T-helper 22 cell (primary cell): ENCODE measurements at places on chromosomes 7 and 10.

GRCh38 chr7:139720705-139721231 is 57.0 kb downstream of the HIPK2 start:
- no peak for DNase-seq

DNA sequence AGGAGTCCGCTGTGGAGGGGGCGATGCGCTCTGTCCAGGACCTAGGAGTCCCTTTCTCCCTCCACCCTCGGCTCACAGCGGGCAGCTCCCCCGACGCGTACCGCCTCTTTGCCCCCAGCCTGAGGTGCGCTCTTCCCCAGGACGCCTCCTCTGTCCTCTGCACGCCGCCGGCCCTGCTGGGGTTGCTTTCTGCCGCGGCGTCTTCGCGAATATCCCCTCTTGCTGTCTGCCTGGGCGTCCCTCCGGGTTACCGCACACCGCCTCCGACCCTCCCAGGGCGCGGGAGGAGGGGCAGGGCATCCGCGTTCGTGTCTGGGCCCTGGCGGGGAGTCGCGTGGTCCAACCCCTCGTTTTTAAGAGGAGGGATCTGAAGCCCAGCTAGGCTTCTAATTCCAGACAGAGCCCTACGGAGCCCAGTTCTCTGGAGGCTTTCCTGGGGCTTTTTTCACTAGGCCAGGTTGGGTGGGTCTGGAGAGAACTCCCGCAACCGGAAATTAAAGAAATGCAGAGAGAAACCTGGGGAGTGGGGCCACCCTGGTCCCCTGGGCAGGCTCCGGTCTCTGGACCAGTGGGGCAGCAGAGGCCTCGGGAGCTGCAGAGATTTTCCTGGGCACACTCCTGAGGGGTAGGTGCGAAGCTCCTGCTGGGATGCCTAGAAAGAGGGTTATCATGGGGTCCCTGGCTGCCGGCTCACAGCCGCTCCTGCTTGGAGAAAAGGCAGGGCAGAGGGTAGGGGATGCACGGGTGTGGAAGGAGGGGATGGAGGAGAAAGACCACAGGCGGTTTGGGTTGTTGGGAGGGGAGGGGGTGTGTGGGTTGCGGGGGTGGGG is 166.9 kb downstream of the UBE2H start:
- no peak for DNase-seq

DNA sequence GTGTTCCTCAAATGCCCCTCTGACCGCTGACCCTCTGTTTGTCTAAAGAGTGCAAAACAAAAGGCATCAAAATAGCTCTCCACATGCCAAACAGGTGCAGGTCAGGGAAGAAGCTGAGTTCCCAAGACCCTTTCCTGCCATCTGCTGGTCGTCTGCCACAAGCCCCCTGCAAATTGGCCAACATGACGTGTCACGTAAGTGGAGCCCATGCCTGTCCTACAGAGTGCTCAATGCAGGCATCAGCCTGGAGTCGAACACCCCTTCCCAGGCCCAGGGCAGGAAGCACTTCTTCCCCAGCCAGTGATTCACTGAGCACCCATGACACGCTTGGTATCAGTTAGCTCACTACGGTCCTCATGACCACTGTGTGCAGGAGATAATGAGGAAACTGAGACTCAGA is 14.1 kb downstream of the TMEM72 start:
- no peak for DNase-seq

- no peak for DNase-seq
Observed at GRCh38 chr7:32459788-32460187, 30.4 kb downstream of the LSM5 start.

- no peak for DNase-seq
Observed at GRCh38 chr7:44150466-44150832, 9.3 kb upstream of the MYL7 start.

- DNase-seq = no peak
Observed at GRCh38 chr7:105759670-105760550, 116.5 kb downstream of the ATXN7L1 start.

DNA sequence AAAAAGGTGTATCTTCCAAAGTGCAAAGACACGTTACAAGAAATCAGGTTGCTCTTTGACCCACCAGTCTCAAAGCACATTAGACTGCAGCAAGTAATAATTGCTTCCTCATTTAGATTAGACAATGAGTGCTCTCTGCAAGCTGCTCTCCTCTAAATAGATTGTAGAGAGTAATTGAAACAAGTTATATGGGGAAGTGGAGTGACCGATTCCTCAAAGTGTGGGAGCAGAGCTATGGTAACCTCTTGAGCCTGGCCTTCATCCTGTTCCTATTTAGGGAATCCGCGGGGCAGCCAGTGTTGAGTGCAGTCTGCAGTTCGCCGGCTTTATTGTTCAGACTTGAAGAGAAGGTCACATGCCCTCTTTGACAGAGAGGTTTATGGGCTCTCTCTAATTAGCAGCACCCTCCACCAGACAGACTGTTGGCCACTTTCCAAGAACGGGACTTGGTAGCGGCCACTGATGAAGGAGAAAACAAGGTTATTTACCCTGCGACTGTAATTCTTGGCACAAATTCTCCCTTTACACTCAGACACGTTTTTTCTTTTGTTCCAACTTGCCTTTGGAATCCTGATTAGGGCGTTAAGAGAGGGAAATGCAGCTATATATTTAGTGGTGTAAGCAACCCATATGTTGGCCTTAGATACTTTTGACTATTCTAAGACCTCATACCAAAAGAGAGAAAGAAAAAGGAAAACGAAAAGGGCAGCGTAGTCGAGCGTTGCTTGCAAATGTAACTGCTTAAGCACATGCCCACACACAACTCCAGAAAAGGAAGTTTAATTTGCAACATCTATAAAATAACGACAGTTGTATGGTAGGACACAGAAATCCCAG is 107.5 kb downstream of the REEP3 start:
- DNase-seq = no peak

DNA sequence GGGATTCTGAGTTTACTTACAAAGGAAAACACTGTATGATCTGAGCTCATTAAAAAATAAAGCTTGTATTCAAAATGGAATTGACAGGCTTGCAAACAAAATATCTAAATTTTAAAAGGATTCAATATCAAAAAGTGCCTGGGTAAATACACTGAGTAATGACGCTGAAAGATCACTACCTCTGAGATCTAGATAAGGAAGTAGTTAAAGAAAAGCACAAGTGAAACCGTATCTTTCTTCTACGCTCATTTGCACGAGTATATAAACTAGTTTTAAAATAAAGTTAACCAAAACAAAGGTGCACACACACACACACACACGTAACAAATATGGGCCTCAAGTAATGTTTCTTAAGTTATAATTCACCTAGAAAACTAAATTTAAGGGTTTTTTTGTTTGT is 93.4 kb downstream of the SNX13 start:
- no peak for DNase-seq

- no peak for DNase-seq
Observed at GRCh38 chr7:5510426-5511045, 86.9 kb upstream of the TNRC18 start.

GRCh38 chr10:78899098-78899754 is 169.5 kb upstream of the ZMIZ1 start:
- DNase-seq = no peak

- DNase-seq = no peak
Observed at GRCh38 chr7:115060095-115060870, 138.4 kb downstream of the MDFIC start.

DNA sequence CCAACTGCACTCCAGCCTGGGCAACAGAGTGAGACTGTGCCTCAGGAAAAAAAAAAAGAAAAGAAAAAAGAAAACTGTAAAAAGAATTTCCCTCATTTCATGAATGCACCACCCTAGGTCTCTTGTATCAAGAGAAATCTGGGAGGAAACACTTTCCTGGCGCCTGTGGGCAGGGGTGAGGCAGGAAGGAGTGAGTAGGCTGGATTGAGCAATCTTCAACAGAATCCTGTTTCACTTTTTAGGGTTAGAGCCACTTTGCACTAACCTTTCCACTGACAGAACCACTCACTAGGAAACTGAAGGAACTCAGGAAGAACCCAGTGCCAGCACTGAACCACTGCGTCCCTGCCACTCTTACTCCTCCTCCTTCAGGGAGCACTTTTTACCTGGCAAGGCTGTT is 282.1 kb downstream of the CCDC3 start:
- DNase-seq = no peak

DNA sequence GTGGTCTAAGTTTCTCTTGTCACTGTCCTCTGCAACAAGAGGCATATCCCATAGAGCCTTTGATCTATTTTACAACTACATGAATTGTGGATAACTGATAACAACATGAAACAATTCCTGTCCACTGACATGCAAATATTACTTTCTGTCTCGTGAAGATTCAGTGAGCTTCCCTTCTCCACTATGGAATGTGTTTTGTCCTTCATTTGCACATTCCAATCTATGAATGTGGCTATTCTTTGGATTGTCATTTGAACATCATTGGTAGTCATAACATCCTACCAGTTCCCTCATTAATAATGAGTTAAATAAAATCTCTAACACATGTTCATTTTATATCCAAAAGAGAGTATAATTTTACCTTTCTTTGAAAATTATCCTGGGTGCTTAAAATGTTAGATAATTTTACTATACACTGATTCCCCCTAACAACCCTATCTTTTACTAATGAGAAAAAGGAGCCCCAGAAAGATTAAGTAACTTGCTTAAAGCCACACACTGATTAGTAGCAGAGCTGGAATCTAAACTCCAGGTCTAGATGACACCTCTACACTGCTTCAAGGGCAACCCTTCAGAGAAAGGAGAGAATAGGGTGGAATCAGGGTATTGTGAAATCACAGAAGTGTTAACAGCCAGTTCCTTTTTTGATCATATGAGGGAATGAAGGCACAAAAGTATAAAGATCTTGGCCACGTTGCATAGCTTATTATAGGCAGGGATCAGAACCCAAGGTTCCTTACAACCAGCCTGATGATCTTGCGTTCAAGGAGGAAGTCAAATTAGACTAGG is 39.1 kb downstream of the PDE1C start:
- DNase-seq = no peak

DNA sequence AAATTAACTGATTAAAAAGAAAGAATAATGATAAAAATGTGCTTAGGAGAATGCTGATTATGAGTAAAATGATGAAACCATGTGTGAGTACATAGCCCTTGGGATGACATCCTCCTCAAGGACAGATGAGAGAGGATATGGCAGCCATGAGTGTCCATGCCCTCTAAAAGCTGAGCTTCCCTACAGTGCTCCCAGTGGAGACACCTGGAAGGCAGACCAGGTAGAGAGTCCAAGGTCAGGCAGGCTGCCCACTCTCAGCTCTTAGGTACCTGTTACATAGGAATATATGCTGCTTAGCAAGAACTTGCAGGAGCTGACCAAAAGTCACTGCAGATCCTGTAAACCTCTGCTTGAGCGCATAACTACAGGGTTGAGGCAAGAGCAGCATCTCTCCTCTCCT is 169.7 kb upstream of the TMEM229A start:
- DNase-seq = no peak

GRCh38 chr10:120998251-120998650 is 147.1 kb downstream of the WDR11 start:
- DNase-seq = no peak

GRCh38 chr10:58918887-58919286 is 257.6 kb upstream of the PHYHIPL start:
- DNase-seq = no peak

DNA sequence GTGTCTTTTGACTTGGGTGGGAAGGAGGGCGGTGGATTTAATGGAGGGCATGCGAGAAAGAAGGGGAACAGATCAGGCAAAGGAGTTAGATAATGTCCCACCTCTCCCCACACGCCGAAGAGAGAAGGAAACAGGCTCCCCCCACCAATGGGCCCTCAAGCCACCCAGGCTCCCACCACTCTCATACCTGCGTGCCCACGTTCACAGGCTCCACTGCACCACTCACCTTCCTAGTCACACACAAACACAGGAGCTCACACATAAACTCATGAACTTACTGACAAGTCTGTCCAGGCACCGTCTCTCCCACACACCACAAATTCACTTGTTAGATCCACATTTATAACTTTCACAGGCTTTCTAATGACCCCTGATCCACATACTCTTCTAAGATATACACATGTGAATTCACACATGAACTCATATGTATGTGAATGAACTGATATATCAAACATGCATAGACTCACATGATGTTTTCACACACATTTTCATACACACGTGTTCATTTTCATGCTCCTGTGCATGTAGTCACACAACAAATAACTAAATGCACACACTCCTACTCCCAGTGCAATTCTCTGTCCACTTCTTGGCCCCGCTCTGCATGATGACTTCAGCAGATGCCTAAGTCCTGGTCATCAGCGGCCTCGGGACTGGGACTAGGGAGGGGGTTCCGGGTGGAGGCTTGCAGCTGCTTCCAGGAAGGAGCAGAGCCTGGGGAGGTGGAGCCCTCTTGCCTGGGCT is 1.5 kb downstream of the LZTS2 start:
- DNase-seq = no peak

DNA sequence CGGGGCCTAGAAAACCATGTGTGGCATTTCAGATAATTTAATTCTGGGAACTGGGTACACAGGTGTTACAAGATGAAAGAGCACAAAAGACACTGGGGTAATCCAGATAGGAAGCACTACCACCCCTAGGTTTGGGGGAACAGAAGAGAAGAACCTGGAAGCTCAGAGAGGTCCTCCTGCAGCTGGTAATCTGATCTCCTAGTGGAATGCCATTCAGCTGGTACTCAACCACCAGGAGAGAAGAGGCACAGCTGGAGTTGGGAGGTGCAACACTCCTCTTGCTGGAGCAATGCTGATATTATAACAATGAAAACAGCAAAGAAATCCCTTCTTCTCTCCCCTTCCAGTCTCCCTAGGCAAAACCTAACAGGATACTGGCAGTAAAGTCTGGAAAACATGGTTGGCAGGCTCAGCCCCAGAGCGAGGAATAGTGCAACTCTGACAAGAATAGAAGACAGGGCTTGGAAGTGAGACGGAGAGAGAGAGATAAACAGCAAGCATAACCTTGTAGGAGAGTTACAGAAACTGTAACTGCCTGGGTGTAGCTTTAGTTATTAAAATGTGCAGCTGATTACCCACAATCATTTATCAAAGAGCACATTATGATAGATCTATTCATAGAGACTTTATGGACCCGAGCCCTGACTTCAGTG is 35.0 kb downstream of the NRF1 start:
- no peak for DNase-seq

- no peak for DNase-seq
Observed at GRCh38 chr10:118701529-118702323, 53.0 kb downstream of the CACUL1 start.

GRCh38 chr7:71716690-71717089 is 584.7 kb downstream of the GALNT17 start:
- no peak for DNase-seq

GRCh38 chr10:109823196-109823595 is 100.1 kb downstream of the XPNPEP1 start:
- DNase-seq = no peak

- DNase-seq = no peak
Observed at GRCh38 chr7:16562456-16563220, 36.0 kb downstream of the LRRC72 start.
